Stimulated activated CD4-positive, alpha-beta T cell treated with anti-CD3 and anti-CD28 coated beads, Interleukin-1b, Interleukin-23, amount 100 ng/mL, for 48 hours (primary cell): ENCODE measurements at places on chromosomes 7 and 10.

- no peak for DNase-seq
Measured at GRCh38 chr10:130043491-130043890, 67.1 kb downstream of the C10orf143 start.

- DNase-seq = no peak
Measured at GRCh38 chr7:23295401-23295697, 3.8 kb upstream of the MALSU1 start.

DNA sequence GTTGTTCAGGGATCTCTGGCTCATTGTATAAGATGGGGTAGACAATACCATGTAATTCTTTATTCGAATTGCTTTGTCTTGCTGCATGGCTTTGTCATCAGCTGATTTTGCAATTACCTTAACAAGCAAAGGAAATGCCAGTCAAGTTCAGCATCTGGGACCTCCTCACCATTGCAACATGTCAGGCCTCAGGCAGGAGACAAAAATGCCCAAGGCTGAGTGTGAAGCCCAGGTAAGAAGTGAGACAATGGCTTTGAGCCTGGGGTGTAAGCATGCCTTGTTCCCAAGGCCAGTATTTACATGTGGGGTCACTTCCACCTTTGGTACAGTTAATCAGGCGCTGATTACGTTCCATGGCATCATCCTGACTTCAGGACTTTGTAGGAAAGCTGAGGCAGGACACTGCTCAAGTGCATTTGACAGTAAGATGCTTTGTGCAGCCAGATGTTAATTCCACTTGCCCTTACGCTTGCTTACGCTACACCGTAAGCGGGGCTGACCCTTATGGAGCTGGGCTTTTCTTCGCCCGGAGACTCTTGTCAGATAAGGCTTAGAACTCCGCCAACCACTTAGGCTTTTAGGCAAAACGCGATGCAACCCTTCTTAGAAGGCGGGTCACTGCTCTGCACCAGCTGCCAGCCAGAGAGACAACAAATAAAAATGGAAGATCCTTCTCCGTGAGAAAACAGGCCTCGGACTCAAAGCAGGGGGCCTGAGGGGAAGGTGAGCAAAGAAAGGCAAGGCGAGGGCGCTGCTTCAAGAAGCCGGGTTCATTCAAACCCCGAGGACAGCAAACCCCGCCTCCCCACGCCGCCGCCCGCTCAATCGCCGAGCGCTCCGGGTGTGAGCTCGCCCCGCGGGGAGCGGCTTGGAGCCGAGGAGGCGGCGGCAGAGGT, 1.3 kb upstream of the SP4 start:
- no peak for DNase-seq

DNA sequence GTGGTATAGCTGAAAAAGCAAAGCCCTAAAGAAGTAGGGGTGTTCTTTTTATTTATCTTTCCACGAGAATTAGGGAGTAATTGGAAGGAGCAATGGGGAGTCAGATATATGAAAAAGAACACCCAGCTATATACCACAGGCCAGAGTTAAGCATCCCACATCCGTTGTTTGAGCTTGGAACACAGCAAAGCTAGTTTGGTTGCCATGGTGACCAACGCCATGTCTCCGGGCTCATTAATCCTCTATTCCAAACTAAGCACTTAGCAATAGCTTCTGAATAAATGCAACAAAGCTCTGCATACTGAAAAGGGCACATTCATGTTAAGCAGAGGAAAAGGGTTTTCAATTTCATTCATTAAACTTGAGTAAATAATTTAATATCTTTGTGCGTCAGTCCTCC, 23.5 kb downstream of the ASB4 start:
- DNase-seq = no peak

DNA sequence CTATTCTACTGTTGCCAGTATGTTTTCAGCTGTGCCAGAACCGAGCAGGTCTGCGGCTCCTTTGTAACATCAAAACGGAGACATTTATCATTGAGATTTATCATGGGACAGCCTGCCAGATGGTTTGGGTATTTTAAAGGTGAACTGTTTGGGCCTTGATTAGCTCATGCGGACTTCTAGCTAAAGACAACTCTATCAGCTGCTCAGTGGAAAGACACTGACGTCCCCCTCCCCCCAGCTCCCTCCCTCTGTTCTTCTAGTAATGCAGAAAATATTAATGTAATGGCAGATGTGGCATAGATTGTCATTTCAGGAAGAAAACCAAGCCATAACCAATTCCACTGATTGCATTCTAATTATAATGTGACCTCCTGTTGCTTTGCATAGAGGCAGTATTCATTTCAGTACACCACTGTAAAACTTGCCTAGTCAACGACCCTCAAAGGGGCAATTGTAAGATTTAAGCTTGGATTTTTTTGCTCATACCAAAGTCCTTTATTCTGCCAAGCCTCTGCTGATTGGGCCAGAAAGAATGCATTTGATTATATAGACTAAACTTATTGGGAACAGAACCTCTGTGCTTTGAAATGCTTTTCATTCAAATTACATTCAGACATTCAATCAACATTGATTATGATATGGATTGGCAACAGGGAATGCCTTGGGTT, 966.8 kb downstream of the LRMDA start:
- DNase-seq = no peak

- no peak for DNase-seq
Measured at GRCh38 chr7:151731022-151731441, 145.9 kb downstream of the PRKAG2 start.

DNA sequence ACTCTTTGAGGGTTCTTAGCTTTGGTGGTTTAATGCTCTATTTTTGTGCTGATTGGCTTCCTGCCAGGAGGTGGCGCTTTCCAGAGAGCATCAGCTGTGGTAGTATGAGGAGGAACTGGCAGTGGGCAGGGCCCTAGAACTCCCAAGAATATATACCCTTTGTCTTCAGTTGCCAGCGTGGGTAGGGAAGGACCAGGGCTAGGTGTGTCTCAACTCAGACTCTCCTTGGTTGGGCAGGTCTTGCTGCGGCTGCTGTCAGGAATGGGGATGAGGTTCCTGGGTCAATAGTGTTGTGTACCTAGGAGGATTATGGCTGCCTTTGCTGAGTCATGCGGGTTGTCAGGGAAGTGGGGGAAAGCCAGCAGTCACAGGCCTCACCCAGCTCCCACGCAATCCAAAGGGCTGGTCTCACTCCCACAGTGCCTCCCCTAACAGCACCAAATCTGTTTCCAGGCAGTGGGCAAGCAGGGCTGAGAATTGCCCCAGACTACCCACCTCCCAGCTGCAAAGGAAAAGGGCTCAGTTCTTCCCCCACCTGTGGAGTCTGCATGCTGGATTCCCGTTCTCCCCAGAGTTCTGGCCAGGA, 191.5 kb downstream of the PHTF2 start:
- peak; percentile 12 for DNase-seq

DNA sequence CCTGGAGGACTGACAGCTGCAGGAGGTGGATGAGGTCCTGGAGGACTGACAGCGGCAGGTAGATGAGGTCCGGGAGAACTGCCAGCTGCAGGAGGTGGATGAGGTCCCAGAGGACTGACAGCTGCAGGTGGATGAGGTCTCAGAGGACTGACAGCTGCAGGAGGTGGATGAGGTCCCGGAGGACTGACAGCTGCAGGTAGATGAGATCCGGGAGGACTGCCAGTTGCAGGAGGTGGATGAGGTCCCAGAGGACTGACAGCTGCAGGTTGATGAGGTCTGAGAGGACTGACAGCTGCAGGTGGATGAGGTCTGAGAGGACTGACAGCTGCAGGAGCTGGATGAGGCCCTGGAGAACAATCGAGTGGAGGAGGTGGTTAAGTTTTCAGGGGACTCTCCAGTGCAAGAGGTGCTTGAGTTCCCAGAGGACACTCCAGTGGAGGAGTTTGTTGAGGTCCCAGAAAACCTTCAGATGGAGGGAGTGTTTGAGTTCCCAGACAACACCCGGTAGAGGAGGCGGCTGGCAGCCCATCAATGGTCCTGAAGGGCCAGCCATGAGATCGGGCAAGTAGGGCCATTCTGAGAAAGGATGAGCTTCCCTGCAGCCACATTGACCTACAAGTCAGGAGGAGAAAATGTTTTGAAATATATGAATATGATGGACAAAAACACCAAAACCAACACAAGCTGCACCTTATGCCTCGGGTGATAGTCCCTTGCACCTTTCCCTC, 4.7 kb upstream of the EIF5AL1 start:
- DNase-seq = no peak

DNA sequence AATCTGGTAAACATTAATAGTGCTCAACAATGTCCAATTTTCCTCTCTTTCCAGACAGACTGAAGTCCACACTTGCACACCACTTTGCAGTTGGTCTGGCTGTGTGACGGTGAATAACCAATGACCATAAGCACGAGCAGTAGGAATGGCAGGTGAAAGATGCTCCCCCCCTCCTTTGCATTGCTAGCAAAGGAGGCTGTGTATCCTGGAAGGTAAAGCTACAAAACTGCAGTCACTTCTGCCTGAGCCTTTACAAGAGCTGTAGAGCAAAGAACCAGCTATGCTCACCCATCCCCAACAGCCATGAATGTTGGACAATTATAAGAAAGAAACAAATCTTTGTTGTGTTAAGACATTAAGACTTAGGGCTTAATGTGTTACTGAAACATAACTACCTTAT, 178.0 kb downstream of the IPMK start:
- no peak for DNase-seq

DNA sequence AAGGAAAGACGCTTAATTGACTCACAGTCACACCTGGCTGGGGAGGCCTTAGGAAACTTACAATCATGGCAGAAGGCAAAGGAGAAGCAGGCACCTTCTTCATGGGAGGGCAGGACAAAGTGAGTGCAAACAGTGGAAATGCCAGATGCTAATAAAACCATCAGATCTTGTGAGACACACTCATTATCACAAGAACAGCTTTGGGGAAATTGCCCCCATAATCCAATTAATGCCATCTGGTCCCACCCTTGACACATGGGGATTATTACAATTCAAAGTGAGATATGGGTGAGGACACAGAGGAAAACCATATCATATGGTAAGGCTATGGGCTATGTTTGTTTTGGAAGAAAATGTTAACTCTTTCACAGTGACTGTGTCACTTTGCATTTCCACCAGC, 1272.5 kb upstream of the CELF2 start:
- DNase-seq = no peak

DNA sequence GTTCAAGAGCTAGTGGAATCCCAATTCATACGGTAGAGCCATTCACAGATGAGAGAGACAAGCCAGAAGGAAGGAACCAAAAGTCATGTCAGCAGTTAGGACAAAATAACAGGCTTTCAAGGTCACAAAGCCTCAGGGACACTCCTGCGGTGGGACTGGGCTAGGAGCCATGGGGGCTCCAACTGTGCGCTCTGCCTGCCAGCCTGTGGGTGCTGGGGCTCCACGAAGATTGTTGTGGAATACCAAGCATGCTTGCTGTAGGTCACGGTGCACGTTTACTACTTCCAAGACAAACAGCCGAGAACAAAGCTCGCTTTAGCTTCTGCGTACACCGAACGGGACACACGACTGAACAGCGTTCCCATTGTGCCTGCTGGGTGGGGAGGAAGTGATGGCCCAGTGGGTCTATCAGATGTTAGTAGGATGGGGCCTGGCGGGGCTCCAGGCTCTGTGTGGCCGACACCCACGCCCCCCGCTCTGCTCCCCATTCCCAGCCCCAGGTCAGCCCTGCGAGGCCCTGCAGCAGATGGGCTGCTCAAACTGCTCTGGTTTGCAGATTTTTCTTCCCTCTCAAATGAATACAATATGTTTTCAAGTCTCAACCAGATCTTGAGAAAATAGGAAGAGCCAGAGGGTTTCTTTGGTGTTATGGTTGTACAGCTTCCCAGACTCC, 158.9 kb downstream of the EGFR start:
- no peak for DNase-seq

GRCh38 chr10:121597504-121598262, 561 bp downstream of the FGFR2 start:
- no peak for DNase-seq

GRCh38 chr10:59300386-59300785, 62.0 kb downstream of the FAM13C start:
- DNase-seq = no peak

DNA sequence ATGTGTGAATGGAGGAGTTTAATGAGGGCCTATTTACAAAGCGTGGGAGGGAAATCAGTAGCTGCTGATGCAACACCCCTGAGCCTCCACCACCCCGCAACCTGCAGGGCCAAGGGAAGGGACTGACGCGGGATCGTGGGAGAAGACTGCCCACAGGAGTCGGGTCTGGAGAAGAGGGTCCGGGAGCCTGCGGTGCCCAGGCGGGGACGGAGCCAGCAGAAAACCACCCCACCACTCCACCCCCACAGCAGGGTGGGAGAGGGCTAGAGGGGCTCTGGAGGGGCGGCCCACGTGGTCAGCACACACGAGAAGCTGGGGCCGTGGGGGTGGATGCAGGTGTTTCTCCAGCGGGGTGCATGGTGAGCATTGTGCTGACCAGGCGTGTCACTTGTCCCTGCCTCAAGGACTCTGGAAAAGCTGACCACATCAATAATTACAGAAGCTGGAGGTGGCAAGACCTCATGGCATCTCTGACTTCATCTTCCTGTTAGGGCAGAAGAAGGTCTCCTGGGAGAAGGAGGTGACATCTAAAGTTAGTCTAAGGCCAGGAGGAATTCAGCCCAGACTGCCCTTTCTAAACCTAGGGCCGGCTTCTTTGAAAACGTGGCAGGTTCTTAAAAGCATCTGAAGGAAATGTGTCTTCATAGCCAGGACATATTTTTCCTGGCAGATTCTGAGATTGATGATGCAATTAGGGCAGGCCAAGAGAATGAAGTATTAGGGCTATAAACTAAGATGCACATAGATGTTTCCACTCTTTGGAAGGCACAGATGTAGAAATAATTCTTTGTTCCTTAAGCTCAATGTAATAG, 150.9 kb downstream of the RGS10 start:
- no peak for DNase-seq

- peak; percentile 71 for DNase-seq
Measured at GRCh38 chr10:22252224-22252800, 34.5 kb upstream of the EBLN1 start.

DNA sequence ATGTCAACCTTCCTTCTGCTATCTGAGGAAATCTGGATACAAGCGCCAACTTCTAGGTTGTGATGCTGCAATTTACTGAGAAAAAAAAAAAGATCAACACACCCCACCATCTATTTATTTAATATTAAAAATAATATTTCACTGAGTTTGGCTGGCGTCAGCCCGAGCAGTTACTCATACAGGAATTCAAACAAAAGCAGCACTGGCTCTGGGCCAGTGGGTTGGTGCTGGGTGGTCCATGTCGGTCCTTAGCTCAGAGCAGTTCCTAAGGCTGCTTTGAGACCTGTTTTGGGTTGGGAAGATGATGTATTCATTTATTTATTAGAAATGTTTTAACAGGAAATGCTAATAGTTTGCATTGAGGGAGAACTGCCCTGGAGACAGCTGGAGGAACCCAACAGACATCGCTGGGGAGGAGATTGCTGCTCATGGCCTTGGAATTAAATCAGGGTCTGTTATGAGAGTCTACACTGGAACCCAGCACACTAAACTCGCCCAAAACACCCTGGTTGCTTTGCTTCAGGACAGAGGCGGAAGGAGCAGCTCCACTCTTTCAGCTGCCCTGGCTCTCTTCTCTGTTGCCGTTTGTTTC, 36.3 kb upstream of the GOT1 start:
- no peak for DNase-seq

- no peak for DNase-seq
Measured at GRCh38 chr7:156544919-156545715, 95.5 kb upstream of the RNF32 start.

- no peak for DNase-seq
Measured at GRCh38 chr10:5575482-5576153, 50.9 kb downstream of the CALML3 start.

- DNase-seq = no peak
Measured at GRCh38 chr7:85516675-85517074, 329.8 kb upstream of the SEMA3D start.
